ENCODE measurements at places on chromosomes 11 and 22.
A peak's percentile ranks its signal among the peaks of the same experiment; 100 is the strongest.

GRCh38 chr11:15336021-15336420 is 221.3 kb downstream of the INSC start:
- H3K4me3 ChIP-seq: no peak overlapping the region
- no peak overlapping the region for H3K27ac ChIP-seq
- H3K27me3 ChIP-seq: no peaks in the 10 kb centered on the region
- DNase-seq: no peak

DNA sequence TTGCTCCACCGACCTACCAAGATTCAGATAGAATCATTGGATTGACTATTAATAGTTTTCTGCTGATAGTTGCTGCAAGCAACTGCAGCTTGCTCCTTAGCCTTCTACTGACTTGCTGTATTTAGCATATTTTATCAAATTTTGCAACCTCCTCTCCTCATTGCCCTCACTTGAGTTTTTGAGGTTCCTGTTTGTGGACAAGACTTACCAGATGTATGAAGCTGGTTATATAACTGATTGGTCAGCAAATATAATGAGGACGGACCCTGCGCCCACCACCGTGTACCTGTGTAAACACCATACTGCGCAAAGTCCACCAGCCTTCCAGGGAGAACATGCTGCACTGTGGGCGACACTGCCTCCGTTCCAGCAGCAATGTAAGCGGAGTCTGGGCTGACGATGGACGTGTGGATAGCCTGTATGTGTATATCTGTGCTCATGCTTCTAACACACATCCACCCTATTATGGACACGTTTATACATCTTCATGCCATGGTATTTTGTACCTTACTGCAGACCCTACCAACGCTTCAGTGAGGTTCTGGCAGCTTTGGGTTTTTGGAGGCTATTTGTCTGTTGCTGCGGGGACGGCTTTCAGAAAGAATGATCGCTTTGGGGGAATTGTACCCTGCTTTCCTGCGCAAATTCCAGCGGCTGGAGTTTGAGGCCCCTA is 1.5 kb upstream of the USP18 start:
- H3K4me3 ChIP-seq: no peak overlapping the region
- DNase-seq: no peak
- H3K27me3 ChIP-seq: no peaks in the 10 kb centered on the region
- H3K27ac ChIP-seq: no peak overlapping the region
- no peaks in the 10 kb centered on the region for H3K4me1 ChIP-seq

GRCh38 chr22:19120829-19121630 is 1.2 kb downstream of the DGCR2 start:
- H3K4me3 ChIP-seq: peak overlapping the region; percentile 99
- no peak for DNase-seq
- peaks cover 9% of the 10 kb centered on the region for H3K27me3 ChIP-seq
- no peak overlapping the region for H3K27ac ChIP-seq
- no peaks in the 10 kb centered on the region for H3K36me3 ChIP-seq

- DNase-seq: no peak
- no peaks in the 10 kb centered on the region for H3K36me3 ChIP-seq
- H3K4me3 ChIP-seq: no peak overlapping the region
- H3K27me3 ChIP-seq: peaks cover 22% of the 10 kb centered on the region
- H3K27ac ChIP-seq: no peak overlapping the region
These were observed 16.5 kb downstream of the TMEM258 start for GRCh38 chr11:61775606-61776554.

DNA sequence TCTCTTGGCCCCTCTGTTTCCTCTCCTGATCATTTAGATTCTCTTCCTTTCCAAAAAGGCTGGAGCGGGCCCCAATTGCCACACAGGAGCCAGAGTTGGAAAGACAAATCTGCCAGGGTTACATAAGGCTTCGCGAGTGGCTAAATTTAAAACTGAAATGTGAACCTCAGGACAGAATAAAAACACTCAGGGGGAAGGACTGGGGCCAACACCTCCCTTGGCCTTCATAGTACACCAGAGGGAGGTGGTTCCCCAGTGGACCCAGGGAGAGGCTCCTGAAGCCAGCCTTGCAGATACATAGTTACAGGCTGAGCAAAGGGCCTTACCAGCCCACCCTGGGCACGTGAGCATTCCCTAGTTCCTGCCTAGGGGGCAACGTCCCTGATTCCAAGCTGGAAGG is 150.1 kb downstream of the MN1 start:
- peaks cover 26% of the 10 kb centered on the region for H3K27me3 ChIP-seq
- no peaks in the 10 kb centered on the region for H3K36me3 ChIP-seq
- H3K27ac ChIP-seq: no peak overlapping the region
- H3K4me1 ChIP-seq: no peaks in the 10 kb centered on the region

DNA sequence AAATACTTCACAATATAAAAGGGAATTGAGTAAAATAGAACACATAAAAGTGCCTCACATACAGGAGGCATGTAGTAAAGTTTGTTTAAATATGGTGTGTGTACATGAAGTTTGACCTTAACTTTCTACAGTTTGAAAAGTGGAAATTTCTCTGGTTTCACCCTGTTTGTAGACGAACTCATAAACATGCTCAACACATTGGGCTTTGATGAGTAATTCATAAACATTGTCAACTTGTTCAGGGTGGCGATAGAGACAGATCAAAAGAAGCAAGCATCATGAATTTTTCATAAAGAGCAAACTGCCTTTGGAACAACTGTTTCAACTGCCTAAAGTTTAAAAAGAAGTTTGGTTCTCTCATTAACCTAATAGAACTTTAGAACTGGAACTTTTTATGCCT is 9.1 kb downstream of the SLN start:
- no peak overlapping the region for H3K4me3 ChIP-seq
- no peak for DNase-seq
- no peaks in the 10 kb centered on the region for H3K4me1 ChIP-seq
- H3K27me3 ChIP-seq: no peaks in the 10 kb centered on the region
- H3K27ac ChIP-seq: no peak overlapping the region
- no peaks in the 10 kb centered on the region for H3K36me3 ChIP-seq

DNA sequence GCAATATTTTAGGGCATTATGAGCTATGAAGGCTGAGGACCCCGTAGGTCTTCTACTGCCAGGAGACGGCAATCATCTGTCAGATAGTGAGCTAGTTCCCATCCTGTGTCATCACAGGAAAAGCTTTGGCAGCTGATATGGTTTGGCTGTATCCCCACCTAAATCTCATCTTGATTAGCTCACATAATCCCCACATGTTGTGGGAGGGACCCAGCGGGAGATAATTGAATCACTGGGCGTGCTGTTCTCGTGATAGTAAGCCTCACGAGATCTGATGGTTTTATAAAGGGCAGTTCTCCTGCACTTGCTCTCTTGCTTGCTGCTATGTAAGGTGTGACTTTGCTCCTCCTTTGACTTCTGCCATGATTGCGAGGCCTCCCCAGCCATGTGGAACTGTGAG is 18.1 kb downstream of the CSRP3 start:
- H3K27me3 ChIP-seq: no peaks in the 10 kb centered on the region
- no peaks in the 10 kb centered on the region for H3K4me1 ChIP-seq
- H3K4me3 ChIP-seq: no peak overlapping the region
- H3K27ac ChIP-seq: no peak overlapping the region
- no peak for DNase-seq

- no peak overlapping the region for H3K4me3 ChIP-seq
- DNase-seq: no peak
- no peaks in the 10 kb centered on the region for H3K36me3 ChIP-seq
- peaks cover 86% of the 10 kb centered on the region for H3K27me3 ChIP-seq
These were observed 3.0 kb downstream of the GAL start for GRCh38 chr11:68687311-68687710.

GRCh38 chr11:110852921-110853490 is 140.8 kb upstream of the ARHGAP20 start:
- H3K27ac ChIP-seq: no peak overlapping the region
- no peak for DNase-seq
- H3K36me3 ChIP-seq: no peaks in the 10 kb centered on the region
- no peak overlapping the region for H3K4me3 ChIP-seq

- H3K36me3 ChIP-seq: no peaks in the 10 kb centered on the region
- H3K4me1 ChIP-seq: peaks cover 29% of the 10 kb centered on the region
- peak; percentile 96 for DNase-seq
- no peaks in the 10 kb centered on the region for H3K27me3 ChIP-seq
These were observed 585 bp upstream of the NEAT1 start for GRCh38 chr11:65421794-65422632.

GRCh38 chr11:7543302-7543701 is 29.5 kb downstream of the PPFIBP2 start:
- H3K36me3 ChIP-seq: no peaks in the 10 kb centered on the region
- no peak for DNase-seq
- no peaks in the 10 kb centered on the region for H3K27me3 ChIP-seq
- peaks cover 1% of the 10 kb centered on the region for H3K4me1 ChIP-seq
- no peak overlapping the region for H3K4me3 ChIP-seq

DNA sequence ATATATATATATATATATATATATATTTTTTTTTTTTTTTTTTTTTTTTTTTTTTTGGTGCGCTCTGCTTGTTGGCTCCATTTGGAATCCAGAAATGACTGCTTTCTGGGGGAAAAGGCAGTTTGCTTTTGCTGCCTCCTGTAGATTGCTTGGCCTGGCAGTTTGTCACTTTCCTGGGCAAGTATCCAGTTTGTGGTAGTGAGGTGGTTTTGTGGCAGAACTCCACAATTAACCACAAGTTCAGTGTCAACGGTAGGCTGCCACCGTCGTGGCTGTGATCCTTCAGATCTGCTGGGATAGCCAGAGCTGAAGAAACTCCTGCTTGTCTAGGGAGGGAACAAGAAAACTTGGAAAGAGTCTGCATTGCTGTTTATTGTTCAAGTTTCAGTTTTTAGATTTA is 5.0 kb upstream of the PDE3B start:
- no peaks in the 10 kb centered on the region for H3K27me3 ChIP-seq
- H3K36me3 ChIP-seq: no peaks in the 10 kb centered on the region

- peaks cover 15% of the 10 kb centered on the region for H3K4me1 ChIP-seq
- no peaks in the 10 kb centered on the region for H3K27me3 ChIP-seq
- H3K27ac ChIP-seq: no peak overlapping the region
- H3K4me3 ChIP-seq: no peak overlapping the region
- H3K36me3 ChIP-seq: no peaks in the 10 kb centered on the region
- DNase-seq: no peak
These were observed 73.9 kb downstream of the SGSM3 start for GRCh38 chr22:40444178-40444831.

- H3K4me1 ChIP-seq: no peaks in the 10 kb centered on the region
- no peaks in the 10 kb centered on the region for H3K36me3 ChIP-seq
- DNase-seq: no peak
- no peak overlapping the region for H3K4me3 ChIP-seq
These were observed 175.7 kb downstream of the SHANK2 start for GRCh38 chr11:71076525-71077304.

DNA sequence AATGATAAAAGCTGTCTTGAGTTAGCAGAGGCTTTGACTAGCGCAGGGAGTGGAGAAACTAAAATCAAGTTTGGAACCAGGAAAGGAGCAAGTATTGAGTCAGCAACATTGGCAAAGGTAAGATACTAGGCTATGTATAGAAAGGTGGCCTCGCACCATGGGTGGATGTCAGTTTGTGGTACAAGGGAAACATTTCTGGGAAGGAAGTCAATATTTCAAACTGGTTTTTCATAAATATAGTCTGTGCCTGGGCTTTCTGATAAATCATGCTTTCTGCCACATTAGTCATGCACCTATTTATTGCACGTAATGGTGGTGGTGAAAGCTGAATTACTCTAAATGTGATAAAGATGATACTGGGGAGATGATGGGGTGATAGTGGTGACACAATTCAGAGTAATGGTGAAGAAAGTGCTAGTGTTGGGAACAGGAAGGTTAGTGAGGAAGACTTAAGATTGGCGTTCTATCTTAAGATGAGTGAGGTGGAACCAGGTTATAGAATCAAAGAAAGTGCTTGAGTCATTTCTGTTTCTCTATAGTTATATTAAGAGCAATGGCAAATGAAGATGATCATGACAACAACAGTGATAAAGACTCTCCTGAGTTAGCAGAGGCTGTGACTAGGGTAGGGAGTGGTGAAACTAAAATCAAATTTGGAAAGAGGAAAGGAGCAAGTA is 729.0 kb downstream of the FAM181B start:
- no peak for DNase-seq
- no peak overlapping the region for H3K27ac ChIP-seq
- no peak overlapping the region for H3K4me3 ChIP-seq
- no peaks in the 10 kb centered on the region for H3K36me3 ChIP-seq

- H3K27me3 ChIP-seq: no peaks in the 10 kb centered on the region
- H3K4me1 ChIP-seq: peaks cover 38% of the 10 kb centered on the region
- DNase-seq: no peak
- no peak overlapping the region for H3K4me3 ChIP-seq
These were observed 7.0 kb downstream of the OR51B5 start for GRCh38 chr11:5336331-5336730.

DNA sequence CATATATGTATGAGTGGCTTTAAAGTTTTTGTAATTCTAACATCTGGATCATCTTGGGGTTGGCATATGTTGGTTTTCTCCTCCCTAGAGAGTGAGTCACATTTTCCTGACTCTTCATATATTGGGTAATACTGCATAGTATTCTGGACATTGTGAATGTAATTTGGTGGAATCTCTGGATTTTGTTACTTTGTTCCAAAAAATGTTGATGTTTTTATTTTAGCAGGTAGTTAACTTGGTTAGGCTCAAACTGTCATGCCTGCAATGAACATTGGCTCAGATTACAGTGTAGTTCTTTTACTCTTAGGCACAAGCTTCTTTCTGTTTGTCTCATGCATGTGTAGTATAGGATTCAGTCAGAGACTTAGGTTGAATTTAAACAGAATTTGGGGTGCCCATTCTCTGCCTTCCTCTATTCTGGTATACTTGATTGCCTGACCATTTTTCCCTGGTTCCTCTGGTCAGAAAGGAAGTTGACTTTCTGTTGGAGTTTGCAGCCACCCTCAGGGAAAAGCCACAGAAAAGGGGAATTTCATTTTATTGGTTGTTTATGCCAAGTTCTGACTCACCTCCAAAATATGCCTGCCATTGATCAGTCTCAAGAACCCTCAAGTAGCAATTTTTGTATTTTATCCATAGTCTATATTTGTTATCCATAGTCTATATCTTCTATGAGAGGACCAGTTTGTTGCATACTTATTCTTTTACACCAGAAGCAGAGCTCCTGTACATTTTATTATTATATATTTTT is 151.7 kb downstream of the UVRAG start:
- no peaks in the 10 kb centered on the region for H3K36me3 ChIP-seq
- no peaks in the 10 kb centered on the region for H3K27me3 ChIP-seq
- no peak for DNase-seq
- no peak overlapping the region for H3K4me3 ChIP-seq

GRCh38 chr11:3369366-3369765 is 9.6 kb downstream of the ZNF195 start:
- peaks cover 75% of the 10 kb centered on the region for H3K36me3 ChIP-seq
- no peak overlapping the region for H3K4me3 ChIP-seq
- DNase-seq: no peak

- no peaks in the 10 kb centered on the region for H3K36me3 ChIP-seq
- H3K4me3 ChIP-seq: no peak overlapping the region
- no peak overlapping the region for H3K27ac ChIP-seq
- H3K4me1 ChIP-seq: no peaks in the 10 kb centered on the region
These were observed 26.9 kb upstream of the TESMIN start for GRCh38 chr11:68778205-68778604.

DNA sequence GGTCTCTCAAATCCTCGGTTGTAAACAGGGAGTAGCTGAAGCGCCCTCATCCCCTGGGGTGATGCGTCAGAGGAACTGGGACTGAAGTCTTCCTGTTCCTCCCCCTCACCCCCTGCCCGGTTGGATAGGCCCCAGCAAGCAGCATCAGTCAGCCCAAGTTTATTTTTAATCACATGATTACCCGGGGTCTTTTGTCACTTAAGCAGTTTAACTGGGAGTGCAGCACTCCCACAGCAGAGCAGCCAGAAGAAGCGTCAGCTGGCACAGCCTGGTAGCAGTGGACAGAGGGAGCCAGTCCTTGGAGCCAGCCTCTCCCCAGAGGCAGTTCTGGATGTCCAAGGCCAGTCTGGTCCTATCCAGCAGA is 342.1 kb downstream of the CTTN start:
- H3K27me3 ChIP-seq: peaks cover 91% of the 10 kb centered on the region
- H3K36me3 ChIP-seq: no peaks in the 10 kb centered on the region
- no peak overlapping the region for H3K27ac ChIP-seq
- no peak for DNase-seq
- no peak overlapping the region for H3K4me3 ChIP-seq

Data from MM.1S (cell line).